NCI-H2081 (cell line): ENCODE measurements at places on chromosomes 16 and 17.

DNA sequence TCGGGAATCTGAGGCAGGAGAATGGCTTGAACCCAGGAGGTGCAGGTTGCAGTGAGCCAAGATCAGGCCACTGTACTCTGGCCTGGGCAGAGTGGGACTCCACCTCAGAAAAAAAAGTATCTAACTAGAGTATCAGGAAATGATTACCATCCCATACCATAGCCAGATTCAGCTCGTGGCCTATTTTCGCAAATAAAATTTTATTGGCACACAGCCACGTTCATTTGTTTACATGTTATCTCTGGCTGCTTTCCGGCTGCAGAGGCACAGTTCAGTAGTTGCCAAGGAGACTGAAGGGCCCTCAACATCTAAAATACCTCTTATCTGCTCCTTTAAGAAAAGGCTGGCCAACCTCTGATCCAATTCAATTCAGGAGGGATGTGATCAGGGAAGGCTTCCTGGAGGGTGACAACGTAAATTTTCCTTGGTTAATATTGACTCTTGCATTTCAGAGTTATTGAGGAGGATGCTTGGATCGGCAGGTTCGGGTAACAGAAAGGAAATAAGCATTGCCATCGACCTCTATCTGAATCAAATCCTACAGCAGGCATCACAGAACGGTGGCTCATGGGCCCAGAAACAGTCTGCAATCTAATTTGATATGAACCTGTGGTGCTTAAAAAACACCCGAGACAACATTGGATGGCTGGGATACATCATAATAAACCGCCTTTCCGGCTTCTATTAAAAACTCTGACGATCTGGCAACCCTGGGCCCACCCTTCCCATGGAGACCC lies 73.8 kb downstream of the XYLT1 start:
- peak; percentile 48 for DNase-seq

- DNase-seq: peak; percentile 41
Observed at GRCh38 chr16:678858-679813, 1.1 kb upstream of the STUB1 start.

- no peak for DNase-seq
Observed at GRCh38 chr17:56740481-56740880, 93.2 kb downstream of the C17orf67 start.

DNA sequence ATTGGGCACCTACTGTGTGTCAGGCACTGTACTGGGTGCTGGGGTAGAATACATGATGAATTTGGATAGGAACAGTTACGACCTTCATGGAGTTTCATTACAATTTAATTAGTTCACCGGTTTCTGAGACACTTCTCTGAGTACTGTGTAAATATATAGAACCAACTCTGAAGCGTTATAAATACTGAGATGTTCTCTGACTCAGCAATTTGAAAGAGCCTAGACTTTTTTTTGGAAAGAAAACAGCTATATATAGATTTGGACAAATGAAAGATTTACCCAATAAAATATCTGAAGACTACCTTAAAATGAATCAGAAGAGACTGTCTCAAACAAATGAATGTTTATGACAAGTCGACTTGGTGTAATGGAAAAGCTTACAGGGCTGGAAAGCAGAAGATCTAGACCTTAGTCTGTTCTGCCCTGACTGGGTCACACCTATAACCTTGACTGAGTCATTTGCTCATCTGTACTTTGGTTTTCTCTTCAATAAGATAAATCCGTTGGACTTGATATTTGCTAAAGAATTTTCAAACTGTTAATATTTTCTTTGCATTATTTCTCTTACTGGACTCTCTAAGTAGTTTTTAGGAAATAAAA lies 4.6 kb upstream of the GAN start:
- no peak for DNase-seq

DNA sequence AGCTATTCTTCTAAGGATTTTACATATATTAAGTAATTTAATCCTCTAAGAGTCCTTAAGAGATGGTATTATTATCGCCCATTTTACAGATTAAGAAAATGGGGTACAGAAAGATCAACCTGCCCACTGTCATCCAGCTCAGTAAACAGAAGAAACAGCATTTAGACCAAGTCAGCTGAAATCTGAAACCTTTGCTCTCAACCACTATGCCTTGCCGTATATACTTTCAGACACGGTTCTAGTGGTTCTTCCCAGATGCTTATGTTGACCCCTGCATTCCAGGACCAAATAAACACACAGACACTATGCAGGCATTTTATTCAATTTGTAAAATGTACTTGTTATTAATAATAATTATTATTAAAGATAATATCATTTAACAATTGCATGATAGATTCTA lies 854.8 kb downstream of the KCNJ2 start:
- no peak for DNase-seq

GRCh38 chr17:36590082-36590481 lies 1.6 kb upstream of the DHRS11 start:
- DNase-seq: no peak

DNA sequence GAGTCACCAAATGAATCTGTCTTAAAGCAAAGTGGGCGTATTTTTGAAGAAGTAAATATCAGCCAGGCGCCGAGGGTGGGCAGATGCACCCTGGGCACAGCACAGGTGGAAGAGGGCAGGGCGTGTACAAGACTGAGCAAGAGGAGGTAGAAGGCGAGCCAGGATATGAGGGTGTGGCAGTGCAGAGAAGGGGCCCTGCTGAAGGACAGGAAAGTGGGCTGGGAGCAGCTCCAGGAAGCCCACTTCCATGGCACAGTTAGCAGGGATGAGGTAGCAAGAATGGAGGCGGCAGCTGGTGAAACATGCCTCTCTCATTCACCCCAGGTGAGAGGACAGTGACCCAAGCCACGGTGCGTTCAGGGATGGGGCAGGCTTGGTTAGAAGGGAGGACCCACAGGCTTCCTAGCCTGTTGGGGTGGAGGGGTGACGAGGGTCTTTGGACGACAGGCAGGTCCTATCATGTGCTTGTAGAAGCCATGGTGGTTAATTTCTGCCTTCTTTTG lies 149.3 kb downstream of the CLEC16A start:
- no peak for DNase-seq

- no peak for DNase-seq
Observed at GRCh38 chr16:29320274-29320999, 86.1 kb downstream of the NPIPB11 start.

DNA sequence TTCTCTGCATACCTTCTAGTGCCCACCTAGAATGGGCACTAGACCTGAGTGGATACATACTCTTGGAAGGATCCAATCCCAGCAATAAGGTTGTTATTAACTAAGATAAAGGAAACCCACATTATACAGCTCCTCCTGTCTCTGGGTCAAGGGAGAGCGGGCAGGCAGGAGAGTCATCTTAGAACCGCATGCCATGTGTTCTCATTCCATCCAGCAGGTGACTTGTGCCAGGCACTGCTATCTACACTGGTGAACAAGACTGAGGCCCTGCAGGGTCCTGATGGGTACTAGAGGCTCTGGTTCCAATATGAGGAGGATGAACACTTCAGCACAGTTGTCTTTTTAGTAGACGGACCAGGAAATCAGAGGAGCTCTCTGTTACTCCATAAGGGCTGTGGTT lies 5.9 kb upstream of the CD300H start:
- no peak for DNase-seq

DNA sequence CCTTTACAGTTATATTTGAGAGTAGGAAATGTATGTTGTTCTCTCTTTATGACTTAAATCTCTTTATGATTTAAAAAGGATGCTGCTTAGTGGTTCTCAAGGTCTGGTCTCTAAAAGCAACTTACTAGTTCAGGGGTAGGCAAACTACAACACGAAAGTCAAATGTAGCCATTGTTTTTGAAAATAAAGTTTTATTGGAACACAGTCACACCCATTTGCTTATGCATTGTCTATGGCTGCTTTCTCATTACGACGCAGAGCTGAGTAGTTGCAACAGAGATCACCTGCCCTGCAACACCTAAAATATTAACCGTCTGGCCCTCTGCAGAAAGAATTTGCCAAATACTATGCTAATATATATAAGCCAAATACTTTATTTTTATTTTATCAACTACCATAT lies 58.2 kb downstream of the HELZ start:
- no peak for DNase-seq

DNA sequence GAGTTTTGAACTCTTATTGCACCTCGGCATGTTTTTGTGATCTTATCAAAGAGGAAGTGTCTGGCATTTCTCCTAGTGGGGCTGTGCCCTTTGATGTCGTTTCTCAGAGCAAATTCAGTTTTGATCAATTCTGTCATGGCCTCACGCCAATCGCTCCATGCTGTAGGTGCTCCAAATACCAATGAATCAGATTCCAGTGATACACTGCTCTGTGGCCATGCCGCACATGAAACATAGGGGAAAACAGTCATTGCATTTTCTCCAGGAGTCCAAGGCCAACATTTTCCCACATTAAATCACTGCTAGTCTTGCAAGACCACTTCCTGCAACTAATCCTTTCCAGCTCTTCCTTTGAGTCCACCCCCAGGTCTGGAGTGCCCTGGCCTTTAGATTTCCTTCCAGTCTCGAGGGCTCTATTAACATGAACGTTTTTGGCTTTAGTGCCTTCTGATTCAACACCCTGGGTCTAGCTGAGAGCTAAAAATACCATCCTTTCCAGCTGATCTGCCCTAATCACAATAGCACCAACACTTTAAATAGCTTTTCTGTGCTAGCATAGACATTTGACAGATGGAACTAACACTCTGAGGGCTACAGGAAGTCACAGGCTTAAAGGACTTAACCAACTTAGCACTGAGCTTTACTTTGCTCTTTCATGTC lies 18.2 kb upstream of the RASL10B start:
- DNase-seq: no peak

- DNase-seq: no peak
Observed at GRCh38 chr17:50879086-50879485, 12.9 kb upstream of the TOB1 start.

DNA sequence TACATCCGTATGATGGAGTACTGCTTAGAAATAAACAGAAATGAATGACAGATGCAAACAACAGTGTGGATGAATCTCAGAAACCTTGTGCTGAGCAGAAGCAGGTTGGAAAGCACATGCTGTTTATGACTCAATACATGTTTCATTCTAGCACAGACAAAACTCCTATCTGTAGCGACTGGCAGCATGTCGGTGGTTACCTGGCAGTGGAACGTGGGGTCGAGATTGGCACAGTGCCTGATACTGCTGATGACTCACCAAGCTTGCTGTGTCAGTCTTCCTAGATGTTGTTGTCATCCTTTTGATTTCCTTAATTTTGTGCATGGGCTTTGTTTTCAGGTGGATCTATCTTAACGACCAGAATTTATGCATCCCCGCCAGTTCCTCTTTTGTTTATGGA lies 62.1 kb downstream of the GAN start:
- no peak for DNase-seq

- no peak for DNase-seq
Observed at GRCh38 chr16:16143038-16143763, 80.1 kb downstream of the ABCC6 start.

DNA sequence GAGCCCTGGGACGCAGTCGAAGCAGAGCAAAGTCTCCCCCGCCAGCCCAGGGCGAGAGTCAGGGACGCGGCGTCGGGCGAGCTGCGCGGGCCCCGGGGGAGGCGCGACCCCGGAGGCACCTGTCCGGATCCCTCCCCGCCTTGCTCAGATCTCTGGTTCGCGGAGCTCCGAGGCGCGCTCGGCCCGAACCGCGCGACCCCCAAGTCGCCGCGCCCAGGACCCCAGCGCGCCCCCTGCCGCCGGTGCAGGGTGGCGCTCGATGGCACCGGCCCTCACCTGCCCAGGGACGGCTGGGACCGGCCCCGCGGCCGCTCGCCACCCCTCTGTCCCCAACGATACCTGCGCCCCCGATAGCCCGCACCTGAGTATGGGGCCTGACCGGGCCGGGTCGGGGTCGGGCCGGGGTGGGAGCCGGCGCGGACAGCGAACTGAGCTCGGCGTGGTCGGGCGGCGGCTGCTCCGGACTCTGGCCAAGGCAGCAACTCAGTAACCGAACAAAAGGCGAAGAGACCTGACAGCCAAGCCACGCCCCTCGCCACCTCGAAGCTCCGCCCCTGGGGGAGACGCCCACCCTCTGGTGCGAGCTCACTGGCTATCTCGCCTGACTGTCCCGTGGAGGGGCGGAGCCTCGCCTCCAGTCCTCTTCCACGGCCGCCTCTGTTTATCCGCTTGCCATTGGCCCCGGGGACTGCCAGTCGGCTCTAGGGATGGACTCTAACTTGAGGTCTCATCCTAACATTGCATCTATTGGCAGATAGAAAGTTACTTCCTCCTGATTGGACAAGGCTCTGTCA lies at the start of gene JUP:
Gene JUP (minus strand): TSS at position 485 of the 794 bp plus-strand sequence. CDS start 14,857 bp downstream, outside the sequence.
- DNase-seq: peak; percentile 100

DNA sequence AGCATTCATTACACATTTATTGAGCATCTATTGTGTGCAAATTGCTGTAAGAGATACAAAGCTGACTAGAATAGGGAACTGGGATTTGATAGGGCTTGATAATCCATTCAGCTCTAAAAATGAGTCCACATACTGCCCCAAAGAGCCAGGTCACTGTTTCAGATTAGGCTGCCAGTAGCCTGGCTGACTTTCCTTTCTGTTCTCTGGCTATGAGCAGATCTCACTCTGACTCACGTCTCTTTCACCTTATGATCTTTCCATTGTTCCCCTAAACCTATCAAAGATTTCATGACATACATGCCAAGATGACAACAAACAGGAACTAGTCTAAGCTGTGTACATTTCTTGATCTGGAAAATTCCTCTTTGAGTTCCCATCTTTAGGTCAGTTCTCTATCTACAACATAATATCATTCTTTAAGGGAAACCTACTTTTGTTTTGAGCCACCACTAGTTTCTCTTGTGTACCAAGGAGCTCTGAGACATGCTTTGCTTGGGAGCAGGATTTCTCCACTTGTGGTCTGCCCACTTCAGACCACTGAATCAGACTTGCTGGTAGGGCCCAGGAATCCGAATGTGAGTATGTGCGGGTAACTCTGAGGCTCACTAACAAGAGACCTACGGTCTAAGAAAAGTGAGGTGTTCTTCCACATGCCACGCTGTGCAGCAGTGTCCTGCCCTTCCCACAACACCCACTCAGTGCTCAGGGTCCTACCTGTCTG lies 40.9 kb upstream of the ICAM2 start:
- no peak for DNase-seq
